ENCODE measurements at places on chromosomes 7 and 10.
A peak's percentile ranks its signal among the peaks of the same experiment; 100 is the strongest.

GRCh38 chr10:33031815-33032653 lies 74.0 kb upstream of the ITGB1 start:
- DNase-seq = no peak

GRCh38 chr7:112951070-112951469 lies 135.6 kb downstream of the GPR85 start:
- DNase-seq = no peak

DNA sequence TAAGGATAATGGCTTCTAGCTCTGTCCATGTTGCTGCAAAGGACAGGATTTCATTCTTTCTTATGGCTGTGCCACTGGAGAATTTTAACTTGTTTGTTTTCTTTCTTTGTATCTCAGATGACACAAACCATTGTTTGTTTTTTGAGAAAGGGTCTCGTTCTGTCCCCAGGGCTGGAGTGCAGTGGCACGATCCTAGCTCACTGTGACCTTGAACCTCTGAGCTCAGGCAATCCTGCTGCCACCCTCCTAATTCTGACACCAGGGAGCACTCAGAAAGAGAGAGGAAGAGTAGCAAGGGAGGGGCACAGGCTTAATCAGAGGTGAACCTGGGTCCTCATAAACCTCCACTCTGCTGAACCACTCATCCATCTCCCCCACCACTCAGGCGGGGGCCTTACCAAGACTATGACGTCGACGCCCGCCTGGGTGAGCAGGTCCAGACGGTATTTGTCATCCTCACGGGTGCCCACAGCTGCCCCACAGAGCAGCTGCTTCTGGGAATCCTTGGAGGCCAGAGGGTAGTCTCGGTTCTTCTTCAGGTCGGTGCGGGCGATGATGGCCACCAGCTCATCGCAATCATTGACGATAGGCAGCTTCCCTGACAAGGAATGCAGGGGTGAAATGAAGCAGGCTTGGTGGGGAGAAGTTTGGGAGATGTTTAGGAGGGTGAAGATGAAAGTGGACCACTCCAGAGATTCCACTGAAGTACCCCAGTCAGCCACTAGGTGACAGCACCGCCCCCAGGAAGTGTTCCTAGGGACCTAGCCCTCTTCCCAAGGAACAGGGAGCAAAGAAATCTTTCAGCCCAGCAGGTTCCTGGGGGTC lies 11.6 kb downstream of the IMPDH1 start:
- DNase-seq = no peak

- no peak for DNase-seq
Observed at GRCh38 chr7:158204453-158204852, 383.2 kb downstream of the PTPRN2 start.

- DNase-seq = no peak
Observed at GRCh38 chr10:44173608-44173894, 211.3 kb downstream of the CXCL12 start.

DNA sequence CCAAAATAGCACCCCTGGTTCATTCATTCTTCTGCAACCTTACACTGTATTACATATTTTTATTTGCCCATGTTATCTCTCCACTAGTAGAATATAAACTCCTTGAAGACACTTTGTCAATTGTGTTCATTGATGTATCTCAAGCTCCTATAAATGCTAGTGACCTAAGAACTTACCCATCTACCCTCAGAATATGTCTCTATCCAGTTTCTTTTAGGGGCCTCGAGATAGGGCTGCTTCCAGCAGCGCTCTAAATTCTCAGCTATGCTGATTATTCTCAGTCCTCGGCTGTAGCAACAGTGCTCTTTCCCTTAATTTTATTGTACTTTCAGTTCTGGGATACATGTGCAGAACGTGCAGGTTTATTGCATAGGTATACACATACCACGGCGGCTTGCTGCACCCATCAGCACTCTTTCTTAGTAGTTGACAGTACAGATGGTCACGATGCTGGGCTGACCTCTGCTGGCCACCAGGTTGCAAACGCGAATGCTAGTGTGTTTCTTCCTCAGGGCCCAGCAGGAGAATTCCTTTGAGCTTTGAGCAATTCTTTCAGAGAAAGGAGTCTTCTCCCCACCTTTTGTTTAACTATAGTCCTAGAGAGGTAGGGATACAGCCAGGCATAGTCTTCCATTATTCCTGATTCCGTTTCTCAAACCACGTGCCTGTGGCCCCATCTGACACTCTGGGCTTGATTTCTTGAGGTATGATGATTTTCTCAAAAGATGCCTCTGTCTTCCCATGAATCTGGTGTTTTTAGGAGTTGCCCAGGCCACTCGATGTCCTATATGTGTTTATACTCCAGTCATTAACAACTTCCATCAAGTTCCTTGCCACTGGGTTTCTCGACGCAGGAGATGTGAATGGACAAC lies 49.1 kb upstream of the CDC14C start:
- DNase-seq = peak; percentile 12

All from MG63 (cell line).